Esophagus squamous epithelium (tissue), 5 donors: ENCODE measurements at places on chromosomes 7 and 10.

DNA sequence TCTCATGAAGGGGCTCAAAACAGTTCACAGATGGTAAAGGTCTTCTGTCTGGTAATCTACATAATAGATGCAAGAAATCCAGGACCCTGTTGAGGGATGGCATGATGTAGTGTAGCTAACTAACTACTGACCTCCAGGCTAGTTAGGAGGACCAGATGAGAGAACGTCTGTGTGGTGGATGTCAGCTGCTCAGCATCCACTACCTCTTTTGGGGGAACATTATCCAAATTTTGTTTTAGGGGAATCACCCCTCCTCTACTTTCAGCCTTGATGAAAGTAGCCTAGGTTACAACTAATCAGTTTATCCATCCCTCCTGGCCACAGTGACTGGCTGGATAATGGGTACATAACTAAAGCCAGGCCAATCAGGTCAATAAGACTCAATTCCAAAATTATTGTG lies 246.0 kb downstream of the RNLS start:
- no peak for DNase-seq

- DNase-seq: no peak
These were observed 302.4 kb upstream of the NFE2L3 start for GRCh38 chr7:25849500-25850184.

DNA sequence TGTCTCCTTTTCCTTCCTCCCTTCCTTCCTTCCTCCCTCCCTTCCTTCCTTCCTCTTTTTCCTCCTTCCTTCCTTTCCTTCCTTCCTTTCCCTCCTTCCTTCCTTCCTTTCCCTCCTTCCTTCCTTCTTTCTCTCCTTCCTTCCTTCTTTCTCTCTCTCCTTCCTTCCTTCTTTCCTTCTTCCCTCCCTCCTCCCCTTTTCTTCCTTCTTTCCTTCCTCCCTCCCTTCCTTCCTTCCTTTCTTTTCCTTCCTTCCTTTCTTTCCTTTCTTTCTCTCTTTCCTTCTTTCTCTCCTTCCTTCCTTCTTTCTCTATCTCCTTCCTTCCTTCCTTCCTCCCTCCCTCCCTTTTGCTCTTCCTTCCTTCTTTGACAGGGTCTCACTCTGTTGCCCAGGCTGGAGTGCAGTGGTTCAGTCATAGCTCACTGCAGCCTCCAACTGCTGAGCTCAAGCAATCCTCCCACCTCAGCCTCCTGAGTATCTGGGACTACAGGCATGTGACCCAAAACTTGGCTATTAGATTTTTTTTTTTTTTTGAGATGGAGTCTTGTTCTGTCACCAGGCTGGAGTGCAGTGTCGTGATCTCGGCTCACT lies 15.9 kb upstream of the CYTH3 start:
- DNase-seq: no peak

DNA sequence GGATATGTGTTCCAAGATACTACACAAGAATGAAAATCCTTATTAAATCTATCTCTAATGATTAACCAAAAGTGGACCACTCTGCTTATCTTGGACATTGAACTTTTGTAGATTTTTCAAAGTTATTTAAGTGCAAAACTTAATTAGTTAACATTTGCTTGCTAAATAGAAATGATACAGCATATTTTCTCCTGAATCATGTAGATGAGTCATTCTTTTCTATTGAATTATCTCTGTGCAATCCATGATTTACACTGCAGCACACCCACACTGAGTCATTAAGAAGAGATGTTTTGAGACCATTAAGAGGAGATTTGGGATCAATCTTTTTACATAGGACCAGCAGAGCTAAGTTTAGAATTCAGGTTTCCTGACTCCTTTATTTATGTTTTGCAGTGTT lies 6.6 kb upstream of the ABCC2 start:
- no peak for DNase-seq

- DNase-seq: no peak
These were observed 55.4 kb upstream of the INHBA start for GRCh38 chr7:41758321-41758720.

GRCh38 chr7:50037086-50037485 lies 56.0 kb downstream of the ZPBP start:
- DNase-seq: no peak

DNA sequence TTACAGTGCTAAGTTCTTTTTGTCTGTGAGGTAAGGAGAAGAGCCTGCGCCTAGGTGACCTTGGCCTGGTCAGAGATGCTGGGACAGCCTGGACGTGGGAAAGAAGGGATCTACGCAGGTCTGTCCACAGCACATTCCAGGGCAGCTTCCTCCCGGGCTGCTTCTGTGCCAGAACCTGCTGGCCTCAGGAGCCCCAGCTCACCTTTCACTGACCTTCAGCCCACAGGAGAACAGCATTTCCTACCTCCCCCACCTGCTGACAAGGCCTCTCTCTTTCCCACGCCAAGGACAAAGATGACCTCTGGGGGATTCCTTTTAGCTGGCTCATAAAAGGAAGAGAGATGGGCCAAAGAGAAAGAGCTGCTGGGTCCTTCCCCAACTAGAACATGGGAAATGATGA lies 260.6 kb downstream of the KCNMA1 start:
- no peak for DNase-seq

GRCh38 chr7:49802600-49802999 lies 29.2 kb downstream of the VWC2 start:
- no peak for DNase-seq

DNA sequence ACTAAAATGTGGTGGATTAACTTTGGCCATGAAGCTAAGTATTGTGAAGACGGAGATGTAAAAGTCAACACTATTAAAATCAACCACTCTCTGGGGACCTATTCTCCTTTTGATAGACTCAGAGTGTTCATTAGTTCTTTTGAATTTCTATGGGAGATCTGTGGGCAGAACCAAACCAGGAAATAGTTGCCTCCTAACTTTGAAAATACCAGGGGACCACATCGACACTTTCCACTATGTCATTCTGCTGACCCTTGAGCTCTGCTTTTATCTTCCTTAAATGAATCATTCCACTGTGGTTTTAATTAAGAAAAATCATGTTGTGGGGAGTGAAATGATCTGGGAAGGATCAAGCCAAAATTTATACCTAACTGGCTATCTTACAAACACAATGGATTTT lies 960.5 kb downstream of the GATA3 start:
- DNase-seq: no peak

DNA sequence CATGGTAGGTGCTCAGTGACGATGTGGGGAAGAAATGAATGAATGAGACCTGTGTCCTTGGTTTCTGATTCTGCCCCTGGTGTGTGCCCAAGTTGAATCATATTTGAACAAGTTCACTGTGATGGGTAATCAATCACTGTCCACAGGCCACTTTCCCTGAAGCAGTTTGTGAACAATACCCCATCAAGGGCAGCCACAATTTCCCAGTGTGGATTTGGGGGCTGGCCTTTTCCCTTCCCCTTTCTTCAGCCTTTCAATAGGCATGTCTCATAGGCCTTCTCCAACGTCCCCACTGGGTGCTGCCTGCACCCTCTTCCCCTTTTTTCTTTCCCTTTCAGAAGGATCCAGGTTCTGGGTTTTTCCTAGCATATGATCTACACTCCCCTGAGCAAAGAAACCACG lies 64.7 kb downstream of the CREB5 start:
- DNase-seq: no peak

- no peak for DNase-seq
These were observed 89.8 kb upstream of the SAMD8 start for GRCh38 chr10:75021379-75022249.

DNA sequence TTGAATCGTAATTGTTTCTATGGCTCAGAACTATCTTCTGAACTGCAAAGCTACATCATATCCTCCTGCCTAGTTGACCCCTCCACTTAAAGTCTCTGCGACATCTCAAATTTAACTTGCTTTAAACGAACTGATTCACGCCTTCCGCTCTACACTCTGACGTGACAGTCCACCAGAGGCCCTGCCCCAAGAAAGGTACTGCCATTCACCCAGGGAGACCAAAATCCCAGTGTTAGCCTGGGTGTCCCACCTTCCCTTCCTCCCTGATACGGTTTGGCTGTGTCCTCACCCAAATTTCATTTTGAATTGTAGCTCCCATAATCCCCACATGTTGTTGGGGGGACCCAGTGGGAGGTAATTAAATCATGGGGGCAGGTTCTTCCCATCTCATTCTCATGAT lies 90.8 kb downstream of the CPXM2 start:
- DNase-seq: no peak

DNA sequence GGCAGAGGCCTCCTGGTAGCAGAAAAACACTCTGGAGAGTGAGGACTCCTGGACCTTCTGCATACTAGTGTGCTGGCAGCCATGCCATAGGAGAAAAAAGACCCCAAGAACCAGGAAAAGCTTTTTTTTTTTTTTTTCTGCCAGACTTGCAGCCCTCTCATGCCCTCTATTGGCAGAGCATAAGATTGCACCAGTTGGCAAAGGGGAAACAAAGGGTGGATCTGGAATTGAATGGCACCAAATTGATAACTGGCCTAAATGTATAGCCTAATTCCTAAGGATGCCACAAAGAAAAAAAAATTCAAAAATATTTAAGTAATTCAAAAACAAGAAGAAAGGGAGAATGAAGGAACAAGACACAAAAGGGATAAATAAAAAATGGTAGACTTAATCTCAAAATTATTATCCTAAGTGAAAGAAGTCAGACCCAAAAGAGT lies 112.5 kb upstream of the GHITM start:
- no peak for DNase-seq

DNA sequence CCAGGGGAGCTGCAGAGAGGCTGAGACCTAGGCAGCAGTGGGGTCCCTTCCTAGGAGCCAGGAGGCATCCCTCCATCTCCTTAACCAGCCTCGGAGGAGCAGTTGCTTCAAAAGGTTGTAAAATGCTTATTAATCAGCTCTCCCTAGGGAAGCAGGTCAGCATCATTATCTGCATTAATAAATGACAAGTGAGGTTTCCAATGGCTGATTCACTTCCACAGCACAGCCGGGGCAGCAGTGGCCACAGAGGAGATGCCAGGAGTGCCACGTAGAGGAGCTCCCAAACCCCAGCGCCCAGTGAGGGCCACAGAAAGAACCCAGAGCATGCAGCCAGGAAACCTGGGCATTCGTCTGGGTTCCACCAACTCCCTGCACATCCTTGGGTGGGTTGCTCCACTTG lies 8.2 kb upstream of the NPFFR1 start:
- DNase-seq: no peak

GRCh38 chr7:516216-516605 lies 3.4 kb downstream of the PDGFA start:
- no peak for DNase-seq

DNA sequence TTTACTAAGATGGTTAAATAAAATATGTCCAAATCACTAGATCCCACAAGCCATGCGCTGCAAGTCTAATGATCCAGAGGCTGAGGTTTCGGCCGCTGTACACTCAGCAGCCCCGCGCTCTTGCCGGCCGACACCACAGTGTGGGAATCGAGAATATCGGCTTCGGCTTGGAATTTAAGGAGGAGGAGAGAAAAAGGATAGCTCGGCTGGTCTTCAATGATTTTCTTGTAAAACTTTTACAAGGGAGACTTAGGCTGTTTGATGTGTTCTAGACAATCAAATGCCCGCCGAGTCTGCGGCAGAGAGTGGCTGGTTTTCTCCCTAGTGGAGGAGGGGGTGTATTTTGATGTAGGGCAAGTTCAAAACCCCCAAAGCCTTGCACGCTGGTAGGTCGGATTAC lies 118.2 kb upstream of the TCF7L2 start:
- no peak for DNase-seq

DNA sequence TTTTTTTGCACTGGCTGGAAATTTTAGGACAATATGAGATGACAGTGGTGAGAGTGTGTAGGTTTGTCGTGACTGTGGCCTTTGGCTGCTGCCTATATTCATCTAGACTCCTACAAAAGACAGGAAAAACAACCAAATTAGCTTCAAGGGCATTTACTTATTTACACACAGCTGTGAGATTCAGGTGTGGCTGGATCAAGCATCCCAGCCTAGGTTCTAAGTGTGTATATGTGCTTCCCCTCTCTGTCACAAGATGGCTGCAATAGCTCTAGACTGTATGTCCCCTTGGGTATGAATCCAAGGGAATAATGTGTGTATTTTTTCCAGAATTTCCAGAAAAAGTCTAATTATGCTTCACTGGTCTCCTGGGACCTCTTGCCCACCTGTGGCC lies 25.5 kb upstream of the INPP5A start:
- DNase-seq: no peak

- no peak for DNase-seq
These were observed 655 bp downstream of the LMTK2 start for GRCh38 chr7:98107313-98107721.

DNA sequence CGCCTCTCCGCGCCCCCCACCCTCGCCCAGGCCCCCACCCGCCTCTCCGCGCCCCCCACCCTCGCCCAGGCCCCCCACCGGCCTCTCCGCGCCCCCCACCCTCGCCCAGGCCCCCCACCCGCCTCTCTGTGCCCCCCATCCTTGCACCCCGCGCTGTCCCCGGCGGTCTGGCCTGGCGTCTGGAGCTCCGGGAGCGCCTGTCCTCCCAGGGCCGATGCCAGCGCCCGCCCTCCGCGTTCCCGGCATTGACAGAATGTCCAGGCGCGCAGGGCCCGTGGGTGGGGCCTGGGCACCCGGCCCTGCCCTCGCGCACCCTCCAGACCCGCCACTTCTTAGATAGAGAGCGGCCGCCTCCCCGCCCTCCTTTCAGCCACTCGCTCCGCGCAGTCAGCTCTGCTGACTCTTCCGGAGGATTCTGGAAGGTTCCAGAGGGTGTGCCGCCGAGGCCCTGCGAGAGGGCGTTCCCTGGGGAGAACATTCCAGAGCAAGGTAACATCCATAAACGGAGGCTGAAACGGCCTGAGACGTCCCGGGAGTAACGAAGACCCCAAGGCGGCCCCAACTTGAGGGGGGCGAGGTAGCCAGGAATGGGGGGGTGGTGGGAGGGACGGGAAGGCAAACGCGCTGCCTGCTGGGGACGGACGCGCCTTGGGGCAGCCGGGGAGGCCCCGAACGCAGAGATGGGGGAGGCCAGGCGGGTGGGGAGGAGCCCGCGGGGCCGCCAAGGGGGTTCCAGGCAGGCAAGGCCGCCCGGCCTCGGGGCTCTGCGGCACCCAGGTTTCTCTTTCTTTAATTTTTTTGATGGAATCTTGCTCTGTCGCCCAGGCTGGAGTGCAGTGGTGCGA lies 117.8 kb downstream of the DYNC2I1 start:
- no peak for DNase-seq

- no peak for DNase-seq
These were observed 31.0 kb downstream of the PDE1C start for GRCh38 chr7:32039000-32039756.

GRCh38 chr10:74598891-74599566 lies 227.4 kb upstream of the KAT6B start:
- no peak for DNase-seq

DNA sequence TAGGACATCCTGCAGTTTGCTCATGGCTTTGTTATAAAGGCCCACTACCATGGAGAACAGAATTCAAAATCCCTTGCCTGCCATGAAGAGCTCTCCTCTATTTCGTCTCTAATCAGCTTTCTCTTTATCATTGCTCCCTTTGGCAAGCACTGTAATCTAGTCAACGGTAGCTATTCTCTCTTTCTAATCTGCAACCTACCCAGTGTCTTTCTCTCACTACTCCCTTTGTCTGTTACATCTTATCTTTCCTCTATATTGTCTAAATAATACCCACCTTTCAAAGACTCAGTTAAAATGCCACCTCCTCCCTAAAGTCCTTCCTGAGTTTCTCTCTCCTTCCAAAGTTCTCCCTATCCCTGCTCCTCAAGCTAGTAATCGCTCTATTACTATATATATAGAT lies 108.1 kb downstream of the FZD1 start:
- no peak for DNase-seq
